ENCODE measurements at places on chromosomes 5 and 9.

DNA sequence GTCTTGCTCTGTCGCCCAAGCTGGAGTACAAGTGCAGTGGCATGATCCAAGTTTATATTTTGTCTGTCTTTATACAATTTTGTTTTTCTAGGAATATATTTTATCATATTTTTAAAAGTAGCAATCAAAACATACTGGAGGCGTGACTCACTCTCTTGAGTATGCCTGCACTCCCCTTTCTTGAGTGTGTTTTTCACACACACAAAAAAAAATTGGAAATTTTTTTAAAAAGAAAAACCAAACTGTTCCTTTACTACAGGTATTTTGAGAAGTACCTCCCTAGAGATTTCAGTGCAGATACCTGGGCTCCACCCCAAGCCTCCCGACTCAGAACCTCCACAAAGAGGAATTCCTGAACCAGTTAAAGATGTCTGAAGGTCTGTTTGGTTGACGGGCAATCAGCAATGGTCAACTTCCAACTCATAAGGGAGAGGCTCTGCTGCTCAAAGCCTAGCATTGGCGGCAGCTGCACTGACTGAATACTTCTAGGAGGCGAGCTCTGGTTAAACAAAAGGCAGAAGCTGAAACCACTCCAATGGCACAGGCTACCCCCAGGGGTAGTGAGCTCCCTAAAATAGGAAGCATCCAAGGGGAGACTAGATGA is 27.4 kb downstream of the PDE6A start:
- DNase-seq: no peak

DNA sequence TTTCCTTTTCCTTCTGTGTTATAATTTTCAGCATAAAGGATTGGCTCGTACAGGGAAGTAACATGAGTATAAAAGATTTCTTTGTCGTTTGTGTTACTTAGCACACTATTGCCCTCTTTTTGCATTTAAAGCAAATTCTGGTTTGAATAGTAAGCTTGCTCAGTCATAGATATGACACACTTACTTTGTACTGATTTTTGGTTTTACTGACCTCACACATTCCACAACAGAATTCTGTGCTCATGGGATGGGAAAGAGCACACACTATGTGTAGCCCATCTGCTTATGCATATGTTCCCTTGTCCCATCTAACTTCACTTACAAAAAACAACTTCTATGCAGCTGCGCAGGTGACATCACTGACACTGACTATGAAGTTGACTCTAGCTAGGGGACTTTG is 111.9 kb upstream of the MTAP start:
- no peak for DNase-seq

- no peak for DNase-seq
These were observed 3.9 kb upstream of the SPINK1 start for GRCh38 chr5:147835386-147835798.

DNA sequence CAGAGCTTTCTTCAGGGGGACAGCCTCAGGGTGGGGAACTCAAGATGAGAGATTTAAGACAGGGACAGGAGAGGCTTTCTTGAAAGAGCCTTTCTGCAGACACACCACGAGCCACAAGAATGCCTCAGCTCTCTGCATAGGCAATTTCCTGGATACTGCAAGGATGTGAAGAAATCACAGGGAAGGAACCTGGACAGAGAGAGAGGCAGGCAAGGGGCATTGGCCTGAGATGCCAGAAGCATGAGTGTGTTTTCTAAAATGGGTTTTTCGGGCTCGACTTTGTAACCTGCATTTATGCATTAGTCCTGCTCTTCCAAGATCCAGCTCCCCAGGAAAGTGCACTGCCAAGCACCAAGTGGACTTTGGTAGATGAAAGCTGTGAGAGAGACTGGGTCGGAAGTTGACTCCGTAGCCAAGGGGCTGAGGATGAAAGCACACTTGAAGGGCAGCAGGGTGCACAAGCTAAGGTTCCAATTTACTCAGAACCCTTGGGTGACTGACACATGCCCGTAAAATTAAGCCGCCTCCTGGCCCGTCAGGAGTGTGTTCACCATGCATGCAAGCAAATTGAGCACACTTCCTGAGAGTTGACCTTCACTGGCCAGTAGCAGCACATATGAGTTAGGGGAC is 90.9 kb downstream of the CFAP90 start:
- no peak for DNase-seq

DNA sequence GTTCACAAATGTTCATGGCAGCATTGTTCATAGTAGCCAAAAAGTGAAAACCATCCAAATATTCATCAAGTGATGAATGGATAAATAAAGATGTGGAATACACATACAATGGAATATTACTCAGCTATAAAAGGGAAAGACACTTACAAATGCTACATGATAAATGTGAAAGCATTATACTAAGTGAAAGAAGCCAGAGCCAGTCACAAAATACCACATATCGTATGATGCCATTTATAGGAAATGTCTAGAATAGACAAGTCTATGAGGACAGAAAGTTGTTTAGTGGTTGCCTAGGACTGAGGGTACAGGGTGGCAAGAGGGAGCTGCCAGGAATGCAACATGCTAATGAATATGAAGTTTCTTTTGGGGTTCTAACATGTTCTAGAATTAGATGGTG is 148.7 kb downstream of the DEPDC1B start:
- no peak for DNase-seq

GRCh38 chr9:93452710-93453046 is 703 bp downstream of the FAM120AOS start:
- no peak for DNase-seq

Data from endothelial cell (in vitro differentiated cells).